ENCODE measurements at places on chromosomes 11 and 22. TPM values are rescaled to one million over a fixed set of nuclear protein-coding genes. Genes with fewer than 3 reads are reported as not detected.

DNA sequence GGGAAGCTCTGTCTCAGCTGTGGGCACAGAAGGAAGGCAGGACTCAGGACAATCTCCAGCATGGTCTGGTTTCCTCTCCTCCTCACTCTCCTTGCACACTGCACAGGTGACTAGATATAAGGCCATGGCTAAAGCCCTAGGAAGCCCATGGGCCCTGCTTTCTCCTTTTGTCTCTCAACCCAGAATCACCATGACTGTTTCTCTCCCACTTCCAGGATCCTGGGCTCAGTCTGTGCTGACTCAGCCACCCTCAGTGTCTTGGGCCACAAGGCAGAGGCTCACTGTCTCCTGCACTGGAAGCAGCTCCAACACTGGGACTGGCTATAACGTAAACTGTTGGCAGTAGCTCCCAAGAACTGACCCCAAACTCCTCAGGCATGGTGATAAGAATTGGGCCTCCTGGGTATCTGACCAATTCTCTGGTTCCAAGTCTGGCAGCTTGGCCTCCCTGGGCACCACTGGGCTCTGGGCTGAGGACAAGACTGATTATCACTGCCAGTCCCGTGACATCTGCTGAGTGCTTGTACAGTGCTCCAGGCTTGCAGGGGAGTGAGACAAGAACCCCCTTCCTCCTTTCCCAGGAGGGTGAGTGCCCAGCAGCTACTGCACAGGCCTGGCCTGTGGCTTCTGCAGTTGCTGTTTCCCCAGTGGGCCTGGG is 104.0 kb upstream of the TOP3B start:
- no peak for DNase-seq

DNA sequence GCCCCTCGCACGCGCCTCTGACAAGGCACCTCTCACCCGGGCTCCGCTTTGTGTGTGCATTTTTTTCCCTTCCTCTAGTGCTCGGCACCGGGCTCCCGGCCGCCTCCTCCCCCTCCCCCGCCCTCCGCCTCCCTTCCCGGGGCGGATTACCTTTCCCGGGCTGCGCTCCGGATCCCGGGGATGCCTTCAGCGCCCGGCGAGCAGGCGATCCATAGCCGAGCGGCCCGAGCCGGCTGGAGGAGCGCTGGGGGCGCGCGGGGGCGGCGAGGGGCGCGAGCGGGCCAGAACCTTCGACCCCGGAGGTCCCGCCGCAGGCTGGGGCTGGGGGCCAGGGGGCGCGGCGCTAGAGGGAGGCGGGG is 282 bp downstream of the MPPED2 start:
- DNase-seq: no peak

The C22orf31 gene
- total RNA-seq: not detected

The MYO18B gene
- under 0.01 TPM for total RNA-seq

DNA sequence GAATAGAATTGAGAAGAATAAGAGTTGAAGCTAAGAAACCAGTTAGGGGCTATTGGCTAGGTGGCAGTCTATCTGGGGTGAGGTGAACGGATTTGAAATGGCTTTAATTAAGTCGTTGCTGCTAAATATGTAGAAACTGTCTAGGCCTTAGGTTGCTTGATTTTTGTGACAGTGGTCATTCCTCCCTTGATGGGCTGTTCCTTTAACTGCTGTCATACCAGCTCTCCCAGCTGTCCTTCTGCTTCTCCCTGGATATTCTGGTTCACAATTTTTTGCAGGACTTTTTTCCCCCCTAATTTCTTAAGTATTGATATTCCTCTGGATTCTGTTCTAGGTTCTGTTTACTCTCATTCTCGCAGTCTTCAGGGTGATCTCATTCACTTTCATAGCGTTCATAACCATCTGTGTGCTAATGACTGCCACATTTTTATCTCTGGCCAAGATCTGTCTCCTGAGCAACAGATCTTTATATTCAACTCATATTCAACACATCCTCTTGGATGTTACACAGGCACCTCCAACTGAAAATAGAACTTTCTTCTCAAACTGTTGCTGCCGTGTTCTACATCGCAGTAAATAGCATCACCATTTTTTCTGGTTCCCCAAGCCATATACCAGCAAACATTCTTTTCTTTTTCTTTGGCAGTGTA is 134.1 kb downstream of the UVRAG start:
- no peak for DNase-seq

- no peak for DNase-seq
Measured at GRCh38 chr11:128890543-128891368, at the start of gene KCNJ5. Gene KCNJ5, plus strand, starts transcription at chr11:128891356. Its CDS starts 19,918 bp downstream, at chr11:128911274.

All from tibial nerve (tissue), 4 donors.